EH (cell line): ENCODE measurements at places on chromosomes 5 and 9.

DNA sequence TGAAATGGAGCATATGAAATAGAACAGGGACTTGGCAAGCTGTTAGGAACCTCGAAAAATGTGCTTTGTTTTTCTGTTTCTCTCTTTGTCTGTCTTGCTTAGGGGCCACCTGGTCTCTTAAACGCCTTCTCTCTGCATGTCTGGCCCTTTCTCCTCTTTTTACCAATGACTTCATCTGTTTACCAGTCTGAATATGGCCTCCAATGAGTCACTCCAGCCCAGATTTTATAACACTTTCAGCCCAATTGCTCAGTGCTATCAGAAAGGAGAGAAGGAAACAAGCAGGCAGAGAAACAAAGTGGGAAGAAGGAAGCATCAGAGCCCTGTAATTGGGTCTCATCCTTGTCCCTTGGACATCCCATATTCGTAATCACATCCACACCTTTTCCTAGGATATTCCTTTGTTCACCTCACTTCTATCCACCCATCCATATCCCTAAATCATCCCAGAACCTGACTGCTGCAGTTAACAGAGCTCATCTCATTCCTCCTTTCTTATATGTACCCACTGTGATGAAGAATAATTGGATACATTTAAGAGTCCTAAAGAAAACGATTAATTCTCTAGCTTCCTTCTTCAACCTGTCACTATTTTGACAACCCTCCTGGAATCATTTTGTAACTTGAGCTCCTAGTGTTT is 151.8 kb upstream of the GPR151 start:
- DNase-seq: peak; percentile 22

- DNase-seq: no peak
Observed at GRCh38 chr9:13735181-13735580, 455.7 kb upstream of the MPDZ start.

- DNase-seq: no peak
Observed at GRCh38 chr9:23728736-23729135, 97.3 kb downstream of the ELAVL2 start.

DNA sequence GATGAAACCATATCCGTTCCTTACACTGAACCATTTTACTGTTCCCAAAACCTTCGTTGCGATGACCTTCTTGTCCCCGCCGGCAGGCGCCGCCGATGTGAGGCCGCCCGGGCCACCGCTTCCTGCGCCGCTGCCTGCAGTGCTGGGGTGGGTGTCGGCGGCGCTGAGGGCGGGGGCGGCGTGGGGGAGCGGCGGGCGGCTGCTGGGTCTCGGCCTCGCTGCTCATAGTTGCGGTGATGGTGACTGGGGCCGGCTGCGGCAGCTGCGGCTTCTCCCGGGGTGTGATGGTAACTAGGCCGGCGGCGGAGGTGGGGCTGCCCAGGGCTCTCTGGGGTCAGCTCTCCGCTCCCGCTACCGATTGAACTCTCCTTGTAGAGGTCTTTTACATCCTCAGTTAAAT is 14.1 kb upstream of the OR2S2 start:
- no peak for DNase-seq

- no peak for DNase-seq
Observed at GRCh38 chr5:6410421-6410820, 32.1 kb upstream of the MED10 start.

- peak; percentile 31 for DNase-seq
Observed at GRCh38 chr9:108889649-108890067, 27.6 kb downstream of the ACTL7A start.

DNA sequence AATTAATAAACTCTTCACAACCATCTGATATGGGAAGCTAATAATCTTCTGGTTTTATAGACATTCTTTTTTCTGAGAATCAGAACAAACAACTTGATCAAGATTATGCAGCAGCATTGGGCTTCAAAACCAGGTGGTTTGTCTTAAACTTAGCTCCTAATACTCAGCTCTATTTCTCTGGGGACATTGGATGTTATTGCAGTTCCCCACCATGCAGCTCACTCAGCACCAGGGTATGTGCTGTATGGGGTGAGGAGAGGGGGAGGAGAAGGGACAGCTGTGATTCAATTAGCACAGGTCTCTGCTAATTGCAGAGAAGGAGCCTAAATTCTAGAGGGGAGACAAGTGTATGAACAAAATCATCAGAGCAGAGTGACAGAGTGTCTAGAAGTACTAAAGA is 210.7 kb upstream of the TNC start:
- DNase-seq: no peak

- no peak for DNase-seq
Observed at GRCh38 chr9:127541176-127541575, 70.9 kb upstream of the STXBP1 start.

DNA sequence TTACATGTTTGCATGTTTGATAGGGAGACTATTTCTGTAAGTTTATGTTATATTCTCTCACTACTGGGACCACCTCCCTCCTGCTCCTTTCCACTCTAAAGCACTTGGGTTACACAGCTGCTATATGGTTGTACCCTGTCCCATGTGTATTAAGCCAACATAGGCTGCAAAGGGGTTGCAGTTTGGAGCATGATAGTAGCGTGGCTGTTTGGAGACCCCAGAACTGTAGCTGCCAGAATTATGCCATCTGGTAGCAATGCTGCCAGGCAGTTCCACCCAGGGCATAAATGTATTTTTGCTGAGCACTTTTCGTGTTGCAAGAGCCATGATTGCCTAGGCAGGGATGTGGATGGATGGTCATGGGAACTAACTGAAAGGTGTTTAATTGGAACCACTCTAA is 81.8 kb downstream of the CNTLN start:
- no peak for DNase-seq

DNA sequence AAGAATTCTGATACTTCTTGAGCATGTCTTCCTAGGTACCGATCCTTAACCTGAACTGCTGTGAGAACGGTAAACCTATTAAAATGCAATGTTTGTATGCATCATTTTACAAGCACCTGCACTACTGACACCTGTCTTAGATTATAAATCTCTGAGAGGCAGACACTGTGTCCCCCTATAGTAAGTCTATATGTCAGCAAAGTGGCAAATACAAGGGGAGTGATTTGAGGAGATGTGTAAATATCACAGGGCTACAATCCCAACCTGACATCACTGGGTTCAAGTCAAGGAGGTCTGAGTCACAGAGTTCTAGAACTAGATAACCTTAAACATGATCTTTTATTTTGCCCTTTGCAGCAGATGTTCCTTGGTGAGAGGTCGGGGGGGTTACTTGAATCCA is 64.1 kb downstream of the ANKH start:
- no peak for DNase-seq

DNA sequence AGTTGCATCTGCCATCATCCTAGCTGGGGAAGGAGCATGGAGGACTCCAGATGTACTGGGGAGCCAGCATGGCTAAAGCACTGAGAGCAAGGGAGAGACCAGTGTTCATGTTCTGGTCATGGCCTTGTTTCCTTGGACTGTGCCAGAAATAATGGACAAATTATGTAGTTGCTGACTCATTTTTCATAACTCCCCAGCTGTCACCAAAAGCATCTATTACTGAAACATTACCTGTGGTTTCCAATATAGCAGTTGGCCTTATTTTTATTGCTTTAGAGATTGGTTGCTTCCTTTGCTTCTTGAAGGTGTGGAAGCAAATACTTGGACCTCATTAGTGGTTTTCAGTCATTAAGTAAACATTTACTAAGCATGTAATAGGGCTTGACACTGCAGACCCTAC is 11.3 kb downstream of the RALGPS1 start:
- no peak for DNase-seq

GRCh38 chr5:84299959-84300358 is 84.7 kb downstream of the EDIL3 start:
- DNase-seq: no peak

DNA sequence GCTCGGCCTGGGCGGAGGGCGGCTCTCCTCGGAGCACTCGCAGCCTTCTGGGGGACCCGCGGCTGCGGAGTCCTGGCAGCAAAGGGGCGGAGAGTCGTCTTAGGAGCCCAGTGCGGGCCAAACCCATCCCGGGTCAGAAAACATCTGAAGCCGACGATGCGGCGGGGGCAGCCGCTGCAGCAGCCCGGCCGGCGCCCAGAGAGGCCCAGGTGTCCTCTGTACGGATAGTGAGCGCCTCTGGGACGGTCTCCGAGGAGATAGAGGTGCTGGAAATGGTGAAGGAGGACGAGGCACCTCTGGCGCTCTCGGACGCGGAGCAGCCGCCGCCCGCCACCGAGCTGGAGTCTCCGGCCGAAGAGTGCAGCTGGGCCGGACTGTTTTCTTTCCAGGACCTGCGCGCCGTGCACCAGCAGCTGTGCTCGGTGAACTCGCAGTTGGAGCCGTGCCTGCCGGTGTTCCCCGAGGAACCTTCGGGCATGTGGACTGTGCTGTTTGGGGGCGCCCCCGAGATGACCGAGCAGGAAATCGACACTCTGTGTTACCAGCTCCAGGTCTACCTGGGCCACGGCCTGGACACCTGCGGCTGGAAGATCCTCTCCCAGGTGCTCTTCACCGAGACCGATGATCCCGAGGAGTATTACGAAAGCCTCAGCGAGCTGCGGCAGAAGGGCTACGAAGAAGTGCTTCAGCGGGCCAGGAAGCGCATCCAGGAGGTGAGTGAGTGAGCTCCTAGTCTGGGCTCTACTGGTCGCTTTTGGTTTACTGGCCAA is 1.2 kb downstream of the JMY start:
- peak; percentile 53 for DNase-seq

- DNase-seq: no peak
Observed at GRCh38 chr5:164555809-164556208, 1050.4 kb downstream of the MAT2B start.

DNA sequence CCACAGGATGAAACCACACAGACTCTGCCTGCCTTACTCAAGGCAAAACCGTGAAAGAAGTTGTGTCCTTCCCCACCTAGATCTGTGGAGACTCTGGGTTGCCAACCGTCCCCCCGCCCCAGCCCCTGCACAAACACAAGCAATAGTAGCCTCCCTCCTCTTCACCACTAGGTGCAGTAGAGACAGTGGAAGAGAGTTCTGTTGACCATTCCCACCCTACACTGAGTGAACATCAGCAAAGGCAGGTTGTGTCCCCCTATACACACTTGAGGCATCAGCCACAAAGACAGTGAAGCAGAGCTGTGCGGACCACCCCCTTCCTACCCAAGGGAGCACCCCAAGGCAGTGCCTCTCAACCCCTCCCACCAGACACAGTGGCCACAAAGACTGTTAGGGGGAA is 223.7 kb upstream of the NFIL3 start:
- no peak for DNase-seq

GRCh38 chr5:164336906-164337305 is 831.5 kb downstream of the MAT2B start:
- DNase-seq: no peak

DNA sequence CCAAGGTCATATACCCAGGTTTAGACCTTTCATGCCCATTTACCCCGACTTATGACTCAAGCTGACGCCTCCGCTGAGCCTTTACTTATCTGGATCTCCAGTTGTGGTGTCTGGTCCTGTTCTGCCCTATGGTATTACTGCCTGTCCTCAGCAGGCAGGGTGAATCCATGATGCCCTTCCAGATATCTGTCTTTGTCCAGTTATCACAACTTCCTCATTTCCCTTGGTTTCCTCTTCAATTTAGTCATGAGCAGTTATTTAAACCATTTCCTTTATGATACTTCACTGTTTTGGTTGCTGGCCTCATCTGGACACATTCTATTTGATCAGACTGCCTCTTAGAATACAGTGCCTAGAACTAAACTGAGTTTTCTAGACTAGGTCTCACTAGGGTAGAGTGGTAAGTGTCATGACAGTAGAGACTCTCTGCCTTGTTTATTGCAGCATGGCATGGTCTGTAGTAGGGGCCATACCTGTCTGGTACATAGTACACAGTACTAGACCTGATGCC is 93.3 kb downstream of the MELK start:
- DNase-seq: peak; percentile 75

GRCh38 chr9:102178811-102179210 is 440.4 kb upstream of the GRIN3A start:
- DNase-seq: no peak

GRCh38 chr5:61290791-61291210 is 41.3 kb upstream of the ZSWIM6 start:
- DNase-seq: no peak

- DNase-seq: peak; percentile 87
Observed at GRCh38 chr5:179142434-179143198, 82.4 kb downstream of the ZNF354C start.

GRCh38 chr5:138515556-138516245 is 27.3 kb downstream of the ETF1 start:
- DNase-seq: no peak

GRCh38 chr9:105127863-105128220 is 116.6 kb upstream of the SLC44A1 start:
- peak; percentile 71 for DNase-seq

GRCh38 chr5:88214655-88215054 is 54.0 kb downstream of the TMEM161B start:
- DNase-seq: no peak

- no peak for DNase-seq
Observed at GRCh38 chr5:151214614-151215545, 9.0 kb downstream of the CCDC69 start.

GRCh38 chr5:178338126-178338749 is 105.6 kb upstream of the PHYKPL start:
- no peak for DNase-seq

GRCh38 chr5:161847941-161848391 is at the start of gene GABRA1:
Gene GABRA1 (plus strand): TSS chr5:161848120. CDS start chr5:161850811, 2,691 bp downstream.
- no peak for DNase-seq

GRCh38 chr5:16736158-16736995 is 119.6 kb upstream of the RETREG1 start:
- peak; percentile 84 for DNase-seq

- no peak for DNase-seq
Observed at GRCh38 chr9:111794835-111795556, at the start of gene SHOC1. Gene SHOC1 (minus strand): TSS chr9:111794937. CDS start chr9:111791418, 3,519 bp downstream.

DNA sequence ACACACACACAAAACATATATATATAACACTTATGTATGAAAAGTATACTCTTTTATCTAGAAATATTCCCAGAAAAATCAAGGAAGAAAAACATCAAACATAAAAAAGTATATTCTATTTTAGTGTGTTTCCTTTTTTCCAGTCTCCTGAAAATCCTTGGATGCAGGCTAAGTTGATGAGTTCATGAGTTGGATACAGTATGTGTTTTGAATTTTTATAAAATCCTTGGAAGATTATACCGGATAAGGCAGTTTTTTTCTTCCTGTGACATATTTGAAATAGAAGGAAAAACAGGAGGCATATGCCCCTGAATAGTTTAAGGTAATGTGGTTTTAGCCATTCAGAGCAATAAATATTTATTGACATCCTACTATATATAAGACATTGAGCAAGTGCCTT is 203.6 kb downstream of the SNX18 start:
- DNase-seq: no peak

DNA sequence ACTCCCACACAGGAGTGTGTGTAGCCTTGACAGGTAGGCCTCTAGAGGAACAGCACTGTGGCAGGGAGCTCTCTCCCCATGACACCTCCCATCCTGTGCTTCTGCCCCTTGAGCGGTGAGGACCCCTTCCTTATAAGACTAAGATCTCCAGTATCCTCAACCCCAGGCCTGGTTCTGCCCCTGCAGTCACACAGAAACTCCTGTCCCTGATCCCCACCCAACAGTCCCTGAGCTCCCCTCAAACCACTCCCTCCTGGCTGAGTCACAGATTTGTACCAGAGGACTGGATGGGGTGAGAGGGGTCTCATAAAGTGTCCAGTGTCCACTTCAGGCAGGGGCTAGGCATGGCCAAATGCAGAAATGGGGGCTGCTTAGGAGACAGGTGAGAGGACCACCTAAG is 47.8 kb upstream of the CDKN2AIPNL start:
- DNase-seq: no peak
